ENCODE measurements at places on chromosomes 16 and 17.

- peak; percentile 79 for DNase-seq
Measured at GRCh38 chr16:49620158-49620868, 235.6 kb downstream of the ZNF423 start.

DNA sequence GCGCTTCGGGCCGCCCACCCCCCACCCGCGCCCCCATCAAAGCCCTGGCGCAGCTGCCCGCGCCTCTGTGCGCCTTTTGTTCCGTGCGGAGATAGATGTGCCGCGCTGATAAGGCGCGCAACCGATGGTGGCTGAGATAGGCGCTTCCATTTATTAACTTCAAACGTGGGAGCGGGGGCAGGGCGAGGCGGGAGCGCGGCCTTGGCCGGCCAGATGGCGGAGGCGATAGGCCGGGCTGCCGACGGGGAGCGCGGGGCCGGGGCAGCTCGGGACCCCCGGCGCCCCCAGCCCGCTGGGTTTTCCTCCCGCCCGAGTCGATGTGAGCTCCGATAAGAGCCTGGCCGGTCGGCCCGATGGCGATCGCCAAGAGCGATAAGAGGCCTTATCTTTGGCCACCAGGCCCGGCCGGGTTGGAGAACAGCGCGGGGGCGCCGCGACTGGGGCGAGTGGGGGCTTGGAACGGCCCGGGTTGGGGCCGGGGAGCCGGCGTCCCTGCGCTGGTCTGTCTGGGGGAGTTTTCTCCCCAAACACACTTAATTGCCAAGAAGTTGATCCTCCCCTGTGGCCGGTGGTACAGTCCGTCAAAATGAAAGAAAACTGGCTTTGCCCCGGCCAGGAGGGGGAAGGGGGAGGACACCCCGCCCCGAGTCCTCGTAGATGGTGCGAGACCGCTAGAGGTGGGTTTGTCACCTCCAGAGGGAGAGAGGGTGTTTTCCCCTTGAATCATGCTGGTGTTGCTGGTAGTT is 2.7 kb downstream of the ZFPM1 start:
- peak; percentile 31 for DNase-seq

GRCh38 chr17:73720187-73720834 is 76.1 kb upstream of the SDK2 start:
- DNase-seq: no peak

- DNase-seq: peak; percentile 75
Measured at GRCh38 chr16:77289331-77289809, 90.2 kb downstream of the SYCE1L start.

Measured in fibroblast of skin of abdomen (primary cell).